ENCODE measurements at places on chromosomes 1 and 21.
A peak's percentile ranks its signal among the peaks of the same experiment; 100 is the strongest.

DNA sequence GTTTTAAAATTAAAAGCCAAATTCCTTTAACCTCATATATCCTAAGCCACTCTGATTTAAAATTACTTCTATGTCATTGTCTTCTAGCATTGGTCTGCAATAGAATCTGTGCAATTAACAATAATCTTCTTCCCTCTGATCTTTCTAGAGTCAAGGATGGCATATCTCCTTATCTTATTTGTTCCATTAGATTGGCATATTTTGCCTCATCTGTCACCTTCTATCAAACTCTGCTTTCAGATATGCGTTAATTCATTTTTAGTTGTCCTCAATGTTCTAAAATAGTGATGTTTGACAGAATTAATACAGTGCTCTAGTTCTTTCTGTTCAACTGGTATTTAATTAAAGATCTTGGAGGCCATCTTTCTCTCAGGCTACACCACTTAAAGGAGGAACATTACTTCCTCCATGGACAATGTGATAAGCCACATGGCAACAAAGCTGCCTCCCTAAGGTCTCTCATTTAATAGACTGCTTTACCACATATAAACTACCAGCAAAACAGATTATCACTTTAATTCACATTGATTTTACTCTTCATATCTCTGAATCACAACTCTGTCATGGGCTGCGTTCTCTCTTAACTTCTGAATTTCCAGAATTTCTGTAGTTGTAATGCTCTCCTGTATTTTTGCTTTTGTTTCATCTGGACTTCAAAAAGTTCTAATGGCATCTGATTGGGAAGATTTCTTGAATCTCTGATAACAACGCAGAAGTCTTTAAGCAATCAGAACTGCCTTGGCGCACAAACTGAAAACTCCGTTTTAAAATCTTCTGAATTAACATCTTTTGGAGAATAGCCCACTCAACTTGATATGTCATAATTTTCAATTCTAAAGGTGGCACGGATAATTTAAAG lies 2.8 kb downstream of the NRIP1 start:
- DNase-seq, result no peak

GRCh38 chr1:234315091-234315541 lies 58.1 kb upstream of the COA6 start:
- DNase-seq, result peak; percentile 62

- no peak for DNase-seq
These were observed 96.7 kb downstream of the DYRK1A start for GRCh38 chr21:37463083-37463801.

DNA sequence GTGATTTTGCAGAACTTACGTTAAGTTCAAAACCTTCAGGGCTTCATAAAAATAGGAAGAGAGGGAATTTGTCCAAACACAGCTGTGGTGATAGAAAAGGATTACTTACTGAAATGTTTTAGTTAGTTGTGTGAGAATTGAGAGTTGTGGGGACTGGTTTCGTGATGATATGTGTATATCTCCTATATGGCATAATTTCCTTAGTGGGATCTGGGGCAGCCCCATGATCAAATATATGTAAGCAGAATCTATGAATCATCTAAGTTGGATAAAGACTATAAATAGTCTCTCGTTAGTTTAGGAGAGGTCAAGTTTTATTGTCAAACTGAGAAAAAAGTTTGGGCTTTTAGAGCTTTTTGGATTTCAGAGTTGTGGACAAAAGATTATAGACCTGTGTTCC lies 14.9 kb downstream of the MTR start:
- DNase-seq, result no peak

- DNase-seq, result no peak
These were observed 38.5 kb upstream of the SLC19A1 start for GRCh38 chr21:45580576-45581321.

- no peak for DNase-seq
These were observed 3.0 kb downstream of the RBBP5 start for GRCh38 chr1:205118752-205119151.

DNA sequence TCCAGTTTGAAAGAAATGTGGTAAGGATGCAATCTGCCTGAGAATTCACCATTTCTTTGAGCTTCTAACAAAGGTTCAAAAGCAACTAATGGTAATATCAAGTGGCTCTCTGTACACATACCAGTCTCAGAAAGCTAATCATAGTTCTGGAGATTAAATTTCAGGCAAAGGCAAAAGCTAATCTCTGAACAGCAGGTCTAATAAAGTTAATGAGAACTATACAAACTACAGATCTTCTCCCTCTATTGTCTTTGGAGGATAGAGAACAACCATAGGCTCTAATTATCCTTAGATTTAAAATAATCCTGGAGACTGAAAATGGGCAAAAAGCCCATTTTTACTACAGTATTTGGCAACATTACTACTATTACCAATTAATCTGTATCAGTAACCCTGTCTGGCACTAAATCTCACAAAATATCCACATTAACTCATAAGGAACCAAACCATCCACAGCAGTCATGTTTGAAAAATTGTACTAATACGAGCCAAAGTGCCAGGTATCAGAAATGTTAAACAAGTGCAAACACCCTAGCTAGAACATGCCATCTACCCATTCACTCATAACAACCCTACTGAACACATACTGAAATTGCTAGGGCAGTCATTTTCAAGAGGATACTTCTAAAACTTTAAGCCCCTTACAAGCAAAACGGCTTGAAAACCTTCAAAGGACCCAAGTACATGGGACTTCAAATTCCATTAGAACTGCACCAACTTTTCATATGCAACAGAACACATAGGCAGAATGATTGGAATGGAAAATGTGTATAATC lies 4.8 kb downstream of the DIPK1A start:
- DNase-seq, result no peak

Measured in activated CD8-positive, alpha-beta memory T cell treated with anti-CD3 and anti-CD28 coated beads, Interleukin-2, amount 10 ng/mL, durations not matched to agents 7 days and 5 days (primary cell).